ENCODE measurements at places on chromosomes 4 and X.

DNA sequence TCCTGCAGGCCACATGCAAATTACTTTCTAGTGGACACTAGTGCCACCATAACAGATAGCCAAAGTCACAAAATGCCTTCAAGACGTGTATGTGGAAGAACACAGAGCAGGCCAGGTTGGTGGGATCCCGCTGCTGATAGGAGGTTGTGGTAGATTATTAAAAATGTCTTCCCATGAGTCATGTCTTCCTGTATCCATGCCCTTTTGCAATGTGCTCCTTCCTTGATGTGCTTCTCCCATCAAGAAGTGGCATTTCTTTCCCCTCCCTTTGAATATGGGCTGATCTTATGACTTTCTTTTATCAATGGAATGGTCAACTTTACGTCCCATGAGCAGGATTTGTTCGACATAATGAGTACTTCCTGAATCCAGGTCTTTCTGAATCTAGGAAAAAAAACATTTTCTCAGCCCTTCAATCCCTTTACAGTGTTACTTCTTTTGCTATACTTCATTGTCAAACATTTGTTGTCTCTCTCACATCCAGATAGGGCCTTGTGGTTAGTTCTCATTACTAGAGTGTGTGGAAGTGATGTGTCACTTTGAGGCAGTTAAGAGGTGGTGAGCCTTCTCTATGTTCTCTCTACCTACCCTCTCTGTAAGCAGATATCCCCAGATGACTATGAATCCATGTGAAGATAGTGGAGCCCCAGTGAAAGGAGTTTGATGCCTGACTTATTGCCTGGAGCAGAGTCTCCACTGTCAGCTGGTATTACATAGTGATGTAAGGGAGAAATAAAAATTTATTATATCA is 519.2 kb upstream of the DIPK2B start:
- DNase-seq: no peak

DNA sequence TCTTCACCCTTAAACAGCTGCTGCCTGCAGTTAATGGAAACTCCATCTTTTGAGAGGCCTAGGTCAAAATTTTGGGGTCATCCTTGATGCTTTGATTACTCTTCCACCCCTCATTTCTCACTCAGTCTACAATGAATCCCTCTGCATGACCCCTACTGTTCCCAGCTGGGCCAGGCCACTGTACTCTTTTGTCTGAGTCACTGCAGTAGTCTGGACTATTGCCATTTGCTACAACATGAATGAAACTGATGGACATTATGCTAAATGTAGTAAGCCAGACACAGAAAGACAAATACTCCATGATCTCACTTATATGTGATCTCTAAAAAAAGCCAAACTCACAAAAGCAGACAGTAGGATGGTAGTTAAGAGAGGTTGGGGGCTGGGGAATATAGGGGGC is 28.3 kb downstream of the STK32B start:
- DNase-seq: peak; percentile 22

DNA sequence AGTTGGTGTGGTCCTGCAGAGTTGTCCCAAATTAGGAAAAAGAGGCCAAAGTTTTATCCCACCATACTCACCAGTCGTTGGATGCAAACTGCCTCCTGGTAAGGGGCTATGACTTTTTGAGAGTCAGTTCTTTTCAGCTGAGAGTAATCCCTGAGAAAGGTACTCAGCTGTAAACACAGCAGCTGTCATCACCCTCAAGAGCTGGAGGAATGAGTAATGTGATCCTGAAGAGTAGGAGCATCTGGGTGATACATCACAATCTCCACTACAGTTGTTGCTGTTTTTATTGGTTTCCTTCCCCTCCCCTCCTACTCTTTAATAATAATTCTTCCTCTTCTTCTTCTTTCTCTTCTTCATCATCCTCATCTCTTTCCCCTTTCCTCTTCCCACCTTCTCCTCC is 5.7 kb downstream of the MAGEE1 start:
- no peak for DNase-seq

DNA sequence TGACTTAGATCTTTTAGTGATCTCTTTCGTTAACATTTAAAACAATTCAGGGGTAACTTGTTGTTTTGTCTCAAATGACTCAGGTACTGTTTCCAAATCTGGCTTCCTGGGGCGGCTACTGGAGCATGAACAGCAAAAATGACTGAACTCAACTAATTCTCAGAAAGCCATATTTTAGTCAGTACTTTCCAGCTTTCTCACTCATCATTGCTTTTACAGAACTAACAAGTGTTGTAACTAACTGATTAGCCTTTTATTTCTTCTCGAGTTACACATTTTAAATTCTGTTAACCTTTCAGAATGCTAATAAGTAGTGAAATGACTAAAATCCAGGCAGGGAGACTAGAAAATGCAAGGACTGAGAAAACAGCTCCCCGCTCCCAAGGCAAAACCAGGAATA is 55.3 kb downstream of the JADE3 start:
- no peak for DNase-seq

- no peak for DNase-seq
Observed at GRCh38 chrX:10828640-10829039, 208.3 kb upstream of the MID1 start.

- no peak for DNase-seq
Observed at GRCh38 chrX:44470816-44471215, 71.8 kb downstream of the FUNDC1 start.

DNA sequence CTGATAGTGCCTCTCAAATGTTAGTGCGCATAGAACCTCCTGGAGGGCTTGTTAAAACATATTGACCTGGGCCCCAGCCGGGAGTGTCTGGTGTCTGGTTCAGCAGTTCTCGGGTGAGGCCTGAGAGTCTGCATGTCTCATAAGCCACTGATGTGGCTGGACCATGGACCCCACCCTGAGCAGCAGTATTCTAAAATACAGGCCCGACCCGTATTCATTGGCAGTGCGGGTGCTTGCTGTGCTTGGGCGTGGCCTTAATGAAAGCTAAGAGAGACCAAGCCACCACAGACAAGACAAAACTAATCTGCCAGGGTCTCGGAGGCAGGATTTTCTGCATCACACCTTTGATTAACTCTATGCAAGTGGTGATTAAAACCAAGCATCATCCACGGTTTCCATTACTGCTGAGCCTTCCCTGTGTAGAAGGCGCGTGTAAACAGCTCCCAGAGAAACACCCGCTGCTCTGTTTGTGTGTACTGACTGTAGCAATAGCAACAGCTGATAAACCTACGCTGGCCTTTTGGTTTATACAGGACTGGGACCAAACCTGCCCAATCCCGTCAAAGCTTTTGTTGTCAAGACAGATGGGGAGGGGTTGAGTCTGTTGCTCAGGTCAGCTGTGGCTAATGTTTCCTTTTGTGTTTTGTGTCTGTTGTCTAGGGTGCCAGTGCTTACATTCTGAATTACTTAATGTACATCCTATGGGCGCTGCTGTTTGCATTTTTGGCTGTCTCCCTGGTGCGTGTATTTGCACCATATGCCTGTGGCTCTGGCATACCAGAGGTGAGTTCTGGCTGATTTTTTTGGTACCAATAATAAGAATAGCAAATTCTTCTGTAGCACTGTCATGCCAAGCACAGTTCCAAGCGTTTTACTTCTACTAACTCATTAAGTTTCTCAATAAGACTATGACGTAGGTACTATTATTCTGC is 40.8 kb downstream of the CLCN4 start:
- DNase-seq: peak; percentile 15

DNA sequence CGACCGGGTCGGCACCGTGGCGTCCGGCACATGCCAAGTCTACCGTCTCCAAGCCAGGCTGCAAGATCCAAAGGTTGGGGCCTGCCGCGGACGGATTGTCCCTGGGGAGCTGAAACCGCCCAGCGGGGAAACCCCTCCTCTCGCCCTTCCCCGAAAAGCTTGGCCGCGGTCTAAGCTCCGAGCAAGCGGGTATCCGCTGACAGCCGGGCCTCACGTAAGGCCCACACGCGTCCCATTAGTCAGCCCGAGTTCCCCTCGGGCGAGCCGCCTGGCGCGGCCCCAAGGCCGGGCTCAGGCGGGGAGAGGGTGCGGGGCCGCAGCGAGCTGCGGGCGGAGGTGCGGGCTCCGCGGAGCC is 6.8 kb upstream of the BCOR start:
- DNase-seq: no peak

DNA sequence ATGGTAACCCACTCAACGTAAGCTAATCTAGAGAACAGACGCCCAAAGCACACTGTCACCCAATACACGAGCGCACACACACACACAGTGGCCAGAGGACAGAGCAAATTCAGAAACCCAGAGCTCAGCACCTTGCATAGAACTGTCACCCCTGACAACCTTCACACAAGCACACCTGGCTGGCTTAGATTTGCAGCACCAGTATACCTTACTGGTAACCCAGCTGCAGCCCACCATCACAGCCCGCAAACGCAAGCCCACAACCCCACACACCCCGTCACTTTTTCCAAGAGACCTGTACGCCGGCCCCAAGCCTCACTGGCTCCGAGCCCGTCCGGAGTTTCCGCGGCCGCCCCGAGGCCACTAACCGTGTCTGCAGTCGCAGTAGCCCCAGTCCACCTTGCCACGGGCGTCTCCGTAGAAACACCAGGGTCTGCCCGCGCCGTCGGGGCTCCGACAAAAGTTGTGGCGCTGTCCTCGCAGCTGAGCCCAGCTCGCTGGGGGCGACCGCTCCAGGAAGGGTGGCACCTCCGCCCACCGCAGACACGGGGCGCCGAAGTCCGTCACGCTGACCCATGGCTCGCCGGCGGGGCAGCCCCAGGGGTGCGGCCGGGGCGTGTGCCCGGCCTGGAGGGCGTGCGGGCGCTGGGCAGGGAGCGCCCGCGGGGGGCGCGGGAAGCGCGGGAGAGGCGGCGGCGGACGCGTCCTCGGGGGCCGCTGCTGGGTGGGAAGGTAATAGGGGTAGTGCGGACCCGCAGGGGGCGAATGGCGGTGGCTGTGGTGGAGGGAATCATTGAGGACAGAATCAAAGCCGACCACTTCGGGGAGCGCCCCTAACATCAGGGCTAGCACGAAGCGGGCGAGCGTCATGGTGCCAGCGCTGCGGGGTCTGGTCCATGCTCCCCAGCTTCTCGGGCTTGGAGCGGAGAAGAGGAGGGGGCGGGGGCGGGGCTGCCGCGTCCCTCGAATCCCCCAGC is 664 bp downstream of the PRSS12 start:
- peak; percentile 16 for DNase-seq

GRCh38 chr4:48481581-48481980 is 1.6 kb upstream of the SLC10A4 start:
- no peak for DNase-seq

DNA sequence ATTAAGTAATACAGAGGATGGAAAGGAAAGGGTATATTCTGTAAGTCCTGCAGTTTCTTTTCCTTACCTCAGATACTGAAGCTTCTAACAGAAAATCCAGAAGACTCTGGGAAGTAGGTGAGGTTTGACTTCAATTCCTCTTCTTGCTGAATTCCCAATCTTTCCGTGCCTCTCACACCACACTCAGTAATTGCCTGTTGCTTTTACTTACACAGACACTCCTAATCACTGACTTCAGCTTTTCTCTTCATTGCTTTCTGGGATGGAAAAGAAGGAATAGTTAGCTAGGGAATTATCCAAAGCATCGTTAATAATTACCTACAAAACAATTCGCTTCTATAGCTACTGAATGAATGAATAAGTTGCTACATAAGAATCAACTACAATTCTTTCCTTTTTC is 163.6 kb downstream of the FBXO8 start:
- DNase-seq: no peak

- no peak for DNase-seq
Observed at GRCh38 chr4:86825511-86825910, 23.7 kb downstream of the SLC10A6 start.

GRCh38 chr4:73308286-73308685 is 49.7 kb upstream of the ANKRD17 start:
- DNase-seq: no peak

GRCh38 chr4:105709081-105709450 is 482 bp downstream of the GSTCD start:
- DNase-seq: no peak

DNA sequence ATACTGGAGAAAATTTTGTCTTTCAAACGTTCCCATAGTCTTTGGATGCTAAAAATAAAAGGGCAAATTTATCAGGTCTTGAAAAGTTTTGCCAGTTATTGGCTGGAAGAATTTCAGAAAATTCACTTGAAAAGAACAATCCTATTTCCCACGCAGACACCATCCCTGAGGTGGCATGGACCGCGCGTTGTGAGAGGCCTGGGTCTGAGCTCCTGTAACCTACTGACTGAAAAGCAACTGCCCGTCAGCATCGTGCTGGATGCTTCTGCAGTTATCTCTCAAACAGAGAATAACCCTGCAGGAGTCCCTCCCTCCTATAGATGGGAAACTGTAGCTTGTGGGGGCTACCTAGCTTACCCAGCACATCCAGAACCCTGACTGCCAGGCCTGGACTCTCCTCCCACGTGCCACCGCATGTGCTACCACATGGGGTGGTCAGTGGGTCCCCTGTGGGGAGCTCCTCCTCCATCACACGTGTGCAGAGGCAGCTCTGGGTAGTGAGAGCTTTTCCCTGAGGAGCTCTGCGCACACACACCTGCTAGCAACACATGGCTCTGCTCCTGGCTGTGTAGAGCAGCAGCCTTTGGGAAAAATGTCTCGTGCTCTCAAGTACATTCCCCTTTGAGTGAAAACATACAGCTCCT is 36.1 kb downstream of the NSG1 start:
- no peak for DNase-seq

DNA sequence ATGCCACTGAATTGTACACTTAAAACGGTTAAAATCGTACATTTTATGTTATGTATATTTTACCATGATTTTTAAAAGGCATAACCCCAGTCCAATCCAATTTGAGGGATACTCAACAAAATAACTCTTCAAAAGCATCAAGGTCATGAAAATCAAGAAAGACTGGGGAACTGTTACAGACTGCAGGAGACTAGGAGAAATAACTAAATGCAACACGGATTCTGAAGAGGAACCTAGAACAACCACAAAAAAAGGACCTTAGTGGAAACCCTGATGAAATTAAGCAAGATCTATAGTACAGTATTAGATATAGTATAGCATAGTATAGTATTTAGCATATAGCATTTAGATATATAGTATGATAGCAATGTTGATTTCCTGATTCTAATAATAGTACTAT is 26.8 kb downstream of the SH3KBP1 start:
- DNase-seq: no peak

DNA sequence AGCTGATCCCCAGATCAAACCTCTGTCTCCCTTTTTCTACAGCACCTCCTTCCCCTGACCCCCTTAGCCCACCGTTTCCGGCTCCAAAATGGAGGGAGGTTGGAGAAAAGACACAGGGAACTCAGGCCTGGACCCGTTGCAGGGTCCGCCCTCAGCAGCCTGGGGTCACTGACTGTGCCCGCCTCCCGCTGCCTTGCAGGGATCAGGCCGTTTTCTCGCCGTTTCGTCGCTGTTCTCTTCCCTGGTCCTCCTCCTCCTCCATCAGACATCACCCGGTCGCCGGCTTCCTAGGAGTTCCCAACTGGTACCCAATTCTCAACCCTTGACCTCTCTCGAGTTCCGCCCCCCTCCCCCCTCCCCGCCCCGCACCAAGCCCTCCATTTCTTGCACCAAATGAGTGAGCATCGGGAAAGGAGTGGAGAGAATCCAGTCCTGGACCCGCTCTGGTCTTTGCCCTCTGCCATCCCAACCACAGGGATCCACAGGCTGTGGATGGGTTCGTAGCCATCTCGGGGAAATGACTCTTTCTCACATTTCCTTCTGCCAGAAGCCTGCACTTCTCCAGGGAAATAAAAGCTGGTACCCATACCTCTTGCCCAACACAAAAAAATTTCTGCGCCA is 493 bp downstream of the TCEAL5 start:
- DNase-seq: no peak

GRCh38 chr4:149955780-149956390 is 122.4 kb upstream of the DCLK2 start:
- DNase-seq: no peak

Data from astrocyte of the cerebellum (primary cell).